ENCODE measurements at places on chromosomes 5 and 9.
A peak's percentile ranks its signal among the peaks of the same experiment; 100 is the strongest.

DNA sequence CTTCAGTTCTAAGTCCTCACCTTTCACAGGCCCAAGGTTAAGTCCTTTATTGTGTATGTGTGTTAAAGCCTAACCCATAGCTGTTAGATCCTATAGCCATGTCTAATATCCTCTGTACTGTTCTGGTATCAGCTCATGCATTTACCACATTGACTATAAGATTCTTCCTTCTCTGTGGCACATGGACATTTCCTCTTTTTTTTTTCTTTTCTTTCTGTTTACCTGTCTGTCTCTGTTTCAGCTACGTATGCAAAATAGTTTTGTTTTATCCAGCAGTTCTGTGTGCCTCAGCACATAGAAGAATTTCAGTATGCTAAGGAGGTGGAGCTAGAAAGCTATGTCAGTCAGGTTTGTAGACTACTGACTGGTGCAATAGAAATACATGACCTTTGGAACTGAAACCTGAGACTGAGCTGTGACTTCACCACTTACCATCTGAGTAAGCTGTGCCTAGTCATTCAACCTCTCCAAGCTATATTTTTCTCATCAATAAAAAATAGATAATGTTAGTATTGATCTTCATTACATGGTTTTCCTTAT lies 155.6 kb upstream of the VLDLR start:
- no peak for DNase-seq

DNA sequence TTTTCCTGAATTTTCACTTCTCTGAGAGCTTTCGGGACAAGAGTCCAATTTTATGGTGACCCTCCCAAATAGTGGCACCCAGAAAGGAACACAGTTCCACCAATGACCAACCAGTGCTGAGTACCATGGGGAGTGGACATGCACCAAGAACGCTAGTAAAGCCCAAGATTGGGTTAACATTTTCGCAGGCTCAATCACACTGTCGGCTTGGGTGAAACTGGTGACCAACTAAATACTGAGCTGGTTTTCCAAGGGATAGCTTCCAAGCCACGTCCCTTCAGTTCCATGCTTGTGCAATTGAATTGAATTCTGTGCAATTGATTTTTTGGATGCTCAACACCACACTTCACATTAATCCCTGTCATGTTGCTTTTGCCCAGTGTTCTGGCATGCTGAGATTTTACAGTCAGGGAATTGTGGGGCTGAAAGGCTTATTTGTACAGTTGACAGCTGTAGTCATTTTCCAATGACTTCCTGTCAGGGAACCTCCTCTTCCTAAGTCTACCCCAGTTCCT lies 37.6 kb upstream of the TRMT10B start:
- no peak for DNase-seq

DNA sequence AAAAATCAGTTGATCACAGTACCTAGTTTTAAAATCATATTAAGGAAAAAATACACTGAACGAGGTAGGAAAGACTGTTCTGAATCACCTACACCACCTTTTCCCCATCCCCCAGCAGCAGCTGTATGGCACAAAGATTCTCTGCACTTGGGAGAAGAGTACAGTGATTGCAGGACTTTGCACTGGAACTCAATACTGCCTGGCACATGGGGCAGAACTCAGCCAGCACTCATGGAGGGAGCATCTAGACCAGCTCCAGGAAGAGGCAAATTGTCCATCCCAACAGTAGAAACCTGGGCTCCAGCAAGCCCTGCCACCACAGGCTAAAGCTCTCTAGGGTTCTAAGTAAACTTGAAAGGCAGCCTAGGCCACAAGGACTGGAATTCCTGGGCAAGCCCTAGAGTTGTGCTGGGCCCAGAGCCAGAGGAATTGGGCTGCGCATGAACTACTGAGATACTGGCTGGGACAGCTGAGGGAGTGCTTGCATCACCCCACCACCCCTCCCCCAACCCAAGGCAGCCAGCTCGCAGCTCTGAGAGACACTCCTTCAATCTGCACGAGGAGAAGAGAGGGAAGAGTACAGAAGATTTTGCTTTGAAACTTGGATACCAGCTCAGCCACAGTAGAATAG lies 654.4 kb upstream of the CDH6 start:
- DNase-seq = no peak

DNA sequence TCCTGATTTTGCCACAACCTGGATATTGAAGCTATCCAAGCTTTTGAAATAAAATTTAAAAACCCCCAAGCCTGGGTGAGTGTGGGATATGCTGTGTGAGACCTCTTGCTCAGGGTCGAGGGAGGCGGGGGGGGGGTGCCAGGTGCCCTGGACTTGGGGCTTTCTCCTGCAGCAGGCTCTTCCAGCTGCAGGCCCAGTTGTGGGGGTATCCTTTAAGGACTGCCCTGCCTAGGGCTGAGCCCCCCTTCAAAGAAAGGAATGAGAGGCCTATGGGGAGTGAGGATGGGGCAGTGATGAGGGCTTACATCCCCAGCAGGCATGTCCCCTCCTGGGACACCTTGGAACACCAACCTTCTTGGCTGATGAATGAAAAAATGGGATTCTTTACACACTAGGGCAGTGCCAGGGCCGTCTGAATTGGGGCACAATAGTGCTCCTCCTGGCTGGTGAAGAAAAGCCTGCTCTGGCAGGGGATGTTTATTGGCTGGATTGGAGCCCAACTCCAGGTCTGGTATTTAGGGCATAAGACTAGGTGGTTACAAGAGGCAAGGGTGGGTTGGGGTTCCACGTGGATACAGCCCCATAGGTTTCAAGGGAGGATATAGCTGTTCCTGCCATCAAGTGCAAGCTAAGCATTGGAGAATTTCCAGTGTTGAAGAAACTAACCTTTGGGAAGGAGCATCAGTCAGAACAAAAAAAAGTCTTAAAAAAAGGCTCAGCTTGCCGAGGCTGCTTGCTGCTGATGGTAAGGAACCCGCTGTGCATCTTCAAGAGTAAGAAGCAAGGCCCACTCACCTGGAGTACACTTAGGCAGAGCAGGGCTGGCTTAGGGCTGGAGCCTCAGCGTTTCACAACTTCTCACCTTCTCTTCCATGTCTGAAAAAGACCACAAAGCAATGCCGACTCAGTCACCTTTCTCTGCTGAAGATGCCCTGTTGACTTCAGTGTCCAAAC lies 7.0 kb downstream of the HNRNPAB start:
- peak; percentile 29 for DNase-seq

DNA sequence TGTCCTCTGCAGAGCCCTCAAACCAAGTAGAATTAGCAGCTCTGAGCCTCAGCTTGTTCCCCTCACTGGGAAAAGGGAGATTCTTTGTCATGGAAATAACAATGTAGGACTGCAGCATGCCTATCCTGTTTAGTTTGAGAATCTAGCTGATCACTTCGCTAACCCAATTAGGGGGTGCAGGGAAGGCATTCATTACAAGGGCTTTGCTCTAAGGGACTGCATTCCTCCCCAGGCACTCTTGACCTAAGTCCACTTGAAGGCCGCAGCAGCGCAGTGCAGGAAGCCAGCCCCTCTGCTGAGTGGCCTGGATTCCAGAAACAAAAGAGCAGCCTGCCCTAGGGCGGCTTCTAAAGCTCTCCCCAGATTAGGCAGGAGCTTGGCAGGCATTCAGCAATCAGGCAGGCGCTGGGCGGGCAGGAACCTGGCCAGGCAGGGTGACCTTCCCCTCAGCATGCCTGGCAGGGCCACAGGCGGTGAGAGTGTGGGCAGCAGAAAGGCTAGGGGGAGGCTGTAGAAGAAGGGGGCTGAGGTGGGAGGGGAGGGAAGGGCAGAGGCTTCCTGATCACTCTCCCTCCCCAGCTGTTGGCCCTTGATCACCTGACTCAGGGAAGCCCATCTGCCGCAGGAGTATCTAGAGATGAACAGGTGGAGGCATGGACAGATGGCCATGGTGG lies 24.8 kb downstream of the CCNJL start:
- no peak for DNase-seq

DNA sequence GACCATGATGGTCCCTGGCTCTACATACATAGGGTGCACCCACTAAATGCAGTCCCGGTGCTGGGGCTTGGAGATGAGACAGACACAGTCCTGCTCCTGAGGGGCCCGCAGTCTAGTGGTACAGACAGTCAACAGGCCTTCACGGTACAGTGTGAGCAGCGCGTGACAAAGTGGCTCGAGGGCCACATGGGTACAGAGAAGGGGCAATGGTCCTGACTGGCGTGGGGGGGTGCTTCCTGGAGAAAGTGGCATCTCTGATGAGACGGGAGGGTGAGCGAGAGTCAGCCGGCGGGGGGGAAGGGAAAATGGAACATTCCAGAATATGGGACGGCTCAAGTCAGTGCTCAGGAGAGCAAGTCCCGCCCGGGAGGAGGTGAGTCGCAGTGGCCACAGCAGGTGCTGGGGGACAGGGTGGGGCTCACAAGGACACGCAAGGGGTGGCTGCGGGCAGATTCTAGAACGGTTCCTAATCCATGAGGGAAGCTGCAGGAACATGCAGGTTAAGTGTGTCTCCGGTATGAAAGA lies 38.0 kb downstream of the WHRN start:
- no peak for DNase-seq

DNA sequence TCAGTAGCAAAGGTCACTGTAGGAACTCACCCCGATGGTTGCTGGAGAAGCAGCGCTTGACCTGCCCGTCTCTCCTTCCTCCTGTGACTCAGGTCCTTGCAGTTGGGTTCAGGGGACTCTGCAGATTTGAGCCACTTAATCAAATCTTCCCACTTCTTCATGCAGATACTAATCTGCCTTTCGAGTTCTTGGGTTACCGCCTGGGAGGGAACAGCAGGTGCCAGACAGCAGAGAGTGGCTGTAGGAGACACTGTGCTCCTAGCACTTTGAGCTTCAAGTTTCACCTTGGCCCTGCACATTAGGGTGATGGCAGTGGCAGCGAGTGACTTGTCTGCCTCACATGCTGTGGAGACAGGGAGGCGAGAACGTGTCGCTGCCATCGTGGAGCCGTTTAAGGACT lies 478.3 kb downstream of the PSAT1 start:
- DNase-seq = no peak

- DNase-seq = no peak
These were observed 233.2 kb upstream of the DAB2 start for GRCh38 chr5:39657943-39658342.

DNA sequence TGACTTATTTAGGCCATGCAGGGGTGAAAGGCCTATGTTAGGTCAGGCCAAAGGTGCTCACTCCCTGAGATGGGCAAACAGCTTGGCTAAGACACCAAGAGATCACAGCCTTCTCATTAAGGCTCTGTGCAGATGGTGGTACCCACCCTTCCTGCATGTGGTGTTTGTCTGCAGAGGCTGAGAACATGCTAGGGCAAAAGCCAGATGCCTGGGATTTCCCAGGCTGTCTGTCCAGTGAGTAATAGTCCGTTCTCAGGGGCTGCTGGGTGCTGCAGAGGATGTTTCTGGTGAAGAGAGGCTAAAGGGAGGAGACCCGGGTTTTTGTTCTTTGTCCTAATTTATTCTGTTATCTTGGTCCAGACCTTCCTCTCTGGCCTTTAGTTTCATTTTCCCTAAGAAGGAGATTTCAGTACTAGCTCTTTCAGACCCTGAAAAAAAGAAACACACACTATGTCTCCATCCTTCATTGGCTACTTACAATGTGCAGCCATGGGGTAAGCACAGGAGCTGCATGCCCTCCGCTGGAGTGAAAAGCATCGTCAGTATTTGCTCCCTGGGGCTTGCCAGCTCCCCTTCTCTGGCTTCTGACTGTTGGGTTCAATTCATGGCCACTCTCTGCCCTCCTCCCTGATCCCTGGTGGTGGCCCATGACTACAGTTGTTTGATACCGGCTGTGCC lies 23.4 kb upstream of the GLRA1 start:
- DNase-seq = no peak

GRCh38 chr5:91277093-91277626 lies 106.0 kb downstream of the ARRDC3 start:
- DNase-seq = no peak

DNA sequence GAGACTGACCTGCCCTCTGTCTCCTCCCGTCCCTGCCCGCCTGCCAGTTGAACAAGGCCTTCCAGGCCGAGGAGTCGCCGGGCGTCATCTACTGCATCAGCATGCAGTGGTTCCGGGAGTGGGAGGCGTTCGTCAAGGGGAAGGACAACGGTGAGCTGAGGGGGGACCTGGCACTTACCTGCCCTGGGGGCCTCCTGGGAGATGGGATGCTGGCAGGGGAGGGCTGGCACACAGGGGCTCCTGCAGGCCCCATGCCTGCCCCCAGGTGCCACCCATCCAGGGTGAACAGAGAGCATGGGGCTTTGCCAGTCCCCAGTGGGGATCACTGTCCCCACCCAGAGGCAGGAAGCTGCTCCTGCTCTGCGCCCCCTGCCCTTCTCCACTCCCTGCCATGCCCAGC lies 43.0 kb downstream of the USP20 start:
- no peak for DNase-seq

GRCh38 chr5:74187757-74188156 lies 452.8 kb downstream of the ENC1 start:
- no peak for DNase-seq

- no peak for DNase-seq
These were observed 8.4 kb downstream of the SMARCA2 start for GRCh38 chr9:2023532-2023931.

All from T47D (cell line).